Neural progenitor cell (in vitro differentiated cells): ENCODE measurements at places on chromosomes 3 and 15. TPM values are rescaled to one million over a fixed set of nuclear protein-coding genes. Genes with fewer than 3 reads are reported as not detected.

DNA sequence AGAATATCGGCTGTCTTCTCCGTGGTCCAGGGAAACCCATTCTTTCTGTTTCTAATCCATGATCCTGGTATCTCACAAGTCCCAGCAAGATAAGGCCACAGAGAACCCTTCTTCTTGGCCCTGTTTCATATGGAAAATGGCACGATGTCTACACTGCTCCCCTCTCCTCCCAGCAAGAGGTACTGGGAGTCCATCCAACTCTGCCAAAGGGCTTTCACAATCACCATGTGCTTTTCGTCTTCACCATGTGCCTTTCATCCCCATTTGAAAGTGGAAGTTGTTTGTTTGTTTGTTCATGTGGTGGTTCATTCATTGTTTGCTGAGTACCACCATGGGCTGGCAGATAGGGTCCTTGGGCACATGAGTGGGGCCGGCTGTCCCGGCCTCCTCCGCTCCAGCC, 5.5 kb downstream of the ITIH3 start:
- H3K36me3 ChIP-seq: no peaks in the 10 kb centered on the region
- no peak overlapping the region for H3K27ac ChIP-seq
- H3K27me3 ChIP-seq: no peaks in the 10 kb centered on the region
- no peak for DNase-seq
- H3K4me1 ChIP-seq: no peaks in the 10 kb centered on the region

DNA sequence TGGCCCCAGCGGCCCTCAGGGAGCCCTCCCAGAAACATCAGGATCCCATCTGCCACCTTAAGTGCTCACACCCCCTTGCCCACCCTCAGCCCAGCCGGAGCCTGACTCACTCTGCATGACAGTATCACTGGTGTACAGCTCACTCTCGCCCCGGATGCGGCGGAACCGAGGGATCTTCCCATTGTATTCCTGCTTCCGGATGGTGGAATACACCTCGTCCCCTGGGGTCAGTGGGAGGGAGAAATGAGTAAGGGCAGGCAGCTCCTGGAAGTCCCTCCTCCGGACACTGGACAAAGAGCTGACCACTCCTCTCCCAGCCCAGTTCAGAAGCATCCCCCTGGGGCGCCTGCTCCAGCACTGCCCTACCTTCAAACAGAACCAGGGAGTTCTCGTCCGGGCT, 16.5 kb downstream of the SEMA7A start:
- H3K4me3 ChIP-seq: no peak overlapping the region
- H3K36me3 ChIP-seq: no peaks in the 10 kb centered on the region
- H3K4me1 ChIP-seq: peaks cover 16% of the 10 kb centered on the region

PP2D1 gene
- not detected in 2 replicates for total RNA-seq

DNAJA4 gene
- total RNA-seq: 0.12 TPM in 1 of 2 replicates, not detected in the other

GRCh38 chr15:97470417-97470816, 490.1 kb upstream of the ARRDC4 start:
- H3K27me3 ChIP-seq: no peaks in the 10 kb centered on the region
- H3K4me1 ChIP-seq: no peaks in the 10 kb centered on the region
- DNase-seq: no peak
- H3K27ac ChIP-seq: no peak overlapping the region

GPR156 gene
- 1.6 and 2.2 TPM in 2 replicates for total RNA-seq

ERICH6 gene
- total RNA-seq: 0.28 TPM in 1 of 2 replicates, not detected in the other

- peaks cover 33% of the 10 kb centered on the region for H3K4me1 ChIP-seq
- no peak overlapping the region for H3K27ac ChIP-seq
- peaks cover 9% of the 10 kb centered on the region for H3K27me3 ChIP-seq
- no peak overlapping the region for H3K4me3 ChIP-seq
These were observed 322.8 kb downstream of the UACA start for GRCh38 chr15:70440416-70441138.

GRCh38 chr3:110311541-110311940, 760.1 kb upstream of the NECTIN3 start:
- no peaks in the 10 kb centered on the region for H3K36me3 ChIP-seq
- no peaks in the 10 kb centered on the region for H3K4me1 ChIP-seq
- H3K27ac ChIP-seq: no peak overlapping the region
- H3K27me3 ChIP-seq: no peaks in the 10 kb centered on the region

DNA sequence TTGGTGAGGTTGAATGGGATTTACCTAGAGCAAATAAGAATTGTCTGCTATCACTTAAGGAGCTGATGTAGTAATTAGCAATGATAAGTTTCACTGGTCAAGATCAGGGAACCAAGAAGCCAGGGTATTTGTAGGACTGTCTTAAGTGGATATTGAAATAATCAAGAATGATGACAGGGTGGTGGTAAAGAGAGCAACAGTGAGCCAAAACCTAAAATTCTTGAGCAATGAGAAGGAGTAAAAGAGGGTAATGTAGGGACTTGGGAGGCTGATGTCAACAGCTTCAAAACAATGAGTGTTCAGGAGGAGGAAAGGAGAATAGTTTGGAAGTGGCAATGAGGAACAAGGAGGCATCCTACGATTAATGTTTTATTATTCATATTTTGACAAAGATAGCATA, 31.5 kb upstream of the SLC2A2 start:
- no peaks in the 10 kb centered on the region for H3K27me3 ChIP-seq
- DNase-seq: no peak
- H3K36me3 ChIP-seq: no peaks in the 10 kb centered on the region
- no peaks in the 10 kb centered on the region for H3K4me1 ChIP-seq
- H3K27ac ChIP-seq: no peak overlapping the region

CCR3 gene
- total RNA-seq: not detected in 2 replicates
